HuH-7 (cell line): ENCODE measurements at places on chromosomes 11 and 22.

- DNase-seq: no peak
Observed at GRCh38 chr22:41217553-41218157, 12.5 kb downstream of the L3MBTL2 start.

DNA sequence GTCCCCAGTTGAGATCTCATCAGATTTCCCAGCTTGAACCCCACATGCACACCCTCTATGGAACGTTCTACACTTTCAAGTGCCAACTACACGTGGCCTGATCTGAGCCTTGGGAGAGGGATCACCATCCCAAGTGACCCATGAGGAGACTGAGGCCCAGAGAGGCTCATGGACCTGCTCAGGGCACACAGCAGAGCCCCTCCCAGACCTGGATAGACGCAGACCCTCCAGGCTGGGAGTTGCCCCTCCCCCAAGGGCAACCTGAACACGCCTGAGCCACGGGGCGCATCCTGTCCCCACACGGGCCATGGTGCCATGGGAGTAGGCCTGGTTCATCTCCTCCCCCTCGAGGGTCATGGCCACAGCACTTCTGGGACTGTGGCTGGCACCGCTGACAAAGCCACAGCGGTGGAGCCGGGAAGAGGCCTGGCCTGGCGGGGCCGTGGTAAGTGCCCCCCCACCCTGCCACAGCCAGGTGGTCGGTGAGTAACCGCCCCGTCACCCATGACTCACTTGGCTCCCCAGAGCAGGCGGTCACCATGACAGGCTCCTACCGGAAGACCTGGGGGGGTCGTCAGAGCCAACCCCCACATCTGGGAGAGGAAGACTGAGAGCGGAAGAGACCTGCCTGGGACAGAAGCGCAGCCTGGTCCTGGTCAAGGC is 8.1 kb downstream of the WNT7B start:
- no peak for DNase-seq

- DNase-seq: no peak
Observed at GRCh38 chr11:111913997-111914396, 1.5 kb downstream of the HSPB2 start.

- DNase-seq: no peak
Observed at GRCh38 chr11:68759991-68760390, 8.7 kb upstream of the TESMIN start.

DNA sequence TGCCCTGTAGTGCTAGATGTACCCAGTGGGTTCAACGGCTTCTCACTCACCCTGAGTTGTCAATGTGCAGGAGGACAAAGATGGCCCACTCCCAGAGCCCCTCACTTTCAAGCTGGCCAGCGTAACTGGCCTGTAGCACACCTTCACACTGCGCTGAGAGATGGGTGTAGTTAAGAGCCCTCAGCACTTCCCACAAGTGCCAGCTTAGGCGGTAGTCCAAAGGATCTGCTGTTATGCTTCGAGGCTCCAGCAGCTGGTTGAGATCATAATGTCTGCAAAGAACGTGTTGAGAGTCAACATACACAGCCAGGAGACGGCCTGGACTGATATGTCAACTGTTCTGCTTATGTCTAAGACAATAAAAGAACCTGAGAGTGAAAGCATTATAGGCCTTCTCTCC is 14.7 kb upstream of the CHRNA10 start:
- DNase-seq: no peak

DNA sequence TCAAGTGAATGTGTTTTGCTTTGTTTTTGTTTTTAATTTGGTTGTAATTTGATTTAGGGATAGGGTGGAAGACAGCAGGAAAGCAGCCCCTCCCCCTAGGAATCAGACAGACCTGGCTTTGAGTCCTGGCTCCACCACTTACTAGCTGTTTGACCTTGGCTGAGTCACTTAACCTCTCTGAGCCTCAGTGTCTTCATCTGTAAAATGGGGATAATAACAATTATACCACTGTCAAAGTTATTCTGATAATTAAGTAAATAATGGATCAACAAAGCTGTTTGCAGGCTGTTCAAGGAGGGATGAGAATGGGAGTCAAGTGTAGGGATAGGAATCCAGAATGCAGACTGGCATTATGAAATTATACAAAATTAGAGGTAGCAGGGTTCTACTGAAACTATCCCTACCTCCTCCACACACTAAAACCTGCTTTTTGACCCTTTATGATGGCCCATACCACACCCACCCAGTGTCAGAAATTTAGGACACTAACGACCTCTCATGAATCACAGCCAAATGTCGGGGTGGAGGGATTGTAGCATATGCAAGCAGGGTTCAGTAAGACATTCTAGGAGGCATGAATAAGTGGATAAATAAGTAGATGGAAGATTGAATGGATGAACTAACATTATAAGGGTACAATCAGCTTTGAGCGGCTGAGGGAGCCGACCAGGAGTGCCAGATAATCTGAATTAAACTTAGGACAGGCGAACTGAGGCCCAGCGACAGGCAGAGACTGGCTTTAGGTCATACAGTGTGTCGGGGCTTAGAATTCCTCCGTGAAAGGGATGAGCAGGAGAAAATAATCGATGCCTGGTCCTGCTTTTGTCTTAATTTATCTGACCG is 974 bp downstream of the ANAPC15 start:
- no peak for DNase-seq

DNA sequence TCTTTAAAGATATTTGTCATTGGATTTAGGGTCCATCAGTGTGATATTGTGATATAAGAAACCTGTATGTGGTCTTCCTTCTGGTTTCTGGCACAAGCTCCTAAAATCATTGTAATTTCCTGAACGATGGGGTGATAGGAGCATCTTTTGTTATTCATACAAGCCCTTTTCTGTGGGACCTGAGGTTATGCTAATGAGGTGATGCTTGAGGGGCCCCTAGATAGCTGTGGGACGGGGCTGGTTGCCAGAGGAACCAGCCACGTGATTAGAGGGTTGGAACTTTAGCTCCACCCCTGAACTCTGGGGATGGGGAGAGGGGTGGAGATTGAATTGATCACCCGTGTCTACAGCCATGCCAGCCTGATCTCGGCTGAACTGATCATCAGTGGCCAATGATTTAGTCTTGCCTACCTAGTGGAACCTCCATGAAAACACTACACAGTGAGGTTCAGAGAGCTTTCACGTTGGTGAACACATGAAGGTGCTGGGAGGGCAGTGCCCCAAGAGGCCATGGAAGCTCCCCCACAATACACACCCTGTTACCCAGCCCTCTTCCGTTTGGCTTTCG is 62.8 kb downstream of the BCR start:
- DNase-seq: no peak
